ENCODE measurements at places on chromosomes 1 and 21.

- DNase-seq, result no peak
Observed at GRCh38 chr21:45719177-45719802, 75.8 kb downstream of the PCBP3 start.

- no peak for DNase-seq
Observed at GRCh38 chr1:209383907-209384709, 199.4 kb upstream of the CAMK1G start.

DNA sequence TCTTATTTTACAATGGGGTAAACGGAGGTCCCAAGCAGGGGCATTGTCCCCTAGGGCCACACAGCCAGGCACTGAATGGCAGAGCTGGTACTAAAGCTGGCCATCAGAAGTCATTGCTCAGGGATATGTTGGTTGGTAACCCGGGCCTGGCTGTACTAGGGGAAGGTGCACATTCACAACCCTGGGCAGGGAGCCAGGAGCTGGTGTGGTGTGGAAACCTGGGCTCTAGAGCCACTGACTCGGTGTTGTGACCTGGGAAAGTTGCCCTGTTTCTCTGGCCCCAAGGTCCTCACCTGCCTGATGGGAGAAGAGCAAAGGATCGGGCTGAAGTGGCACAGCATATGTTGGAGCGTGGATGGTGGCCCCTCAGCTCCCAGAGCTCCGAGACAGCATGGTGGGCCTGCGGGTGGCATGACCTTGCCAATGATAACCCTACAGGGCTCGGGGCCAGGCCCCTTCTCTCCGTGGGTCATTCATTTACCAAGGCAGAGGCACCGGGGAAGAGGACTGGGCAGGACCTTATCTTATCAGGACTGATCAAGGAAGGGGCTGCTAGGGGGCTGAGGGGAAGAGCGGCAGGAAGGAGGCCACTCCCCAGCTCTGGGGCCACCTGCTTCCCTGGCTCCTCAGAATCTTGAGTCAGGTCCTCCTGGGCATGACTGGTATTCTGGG is 274.1 kb downstream of the TRABD2B start:
- DNase-seq, result no peak

GRCh38 chr21:33270986-33271385 is 4.8 kb downstream of the IL10RB start:
- DNase-seq, result no peak

GRCh38 chr1:15974855-15975254 is 1.0 kb downstream of the ZBTB17 start:
- no peak for DNase-seq

- DNase-seq, result no peak
Observed at GRCh38 chr21:31473685-31474345, 129.8 kb upstream of the TIAM1 start.

Measured in caudate nucleus (tissue), 63 donors.